Occipital lobe (tissue), 3 donors: ENCODE measurements at places on chromosomes 5 and 9. TPM values are rescaled to one million over a fixed set of nuclear protein-coding genes. Genes with fewer than 3 reads are reported as not detected.

The SAP30L gene
- 25.4 TPM for total RNA-seq

The ARHGEF37 gene
- total RNA-seq = 1.4 TPM

The FGF18 gene
- total RNA-seq = 0.62 TPM

The PCDHGC4 gene
- 91.2 TPM for total RNA-seq

DNA sequence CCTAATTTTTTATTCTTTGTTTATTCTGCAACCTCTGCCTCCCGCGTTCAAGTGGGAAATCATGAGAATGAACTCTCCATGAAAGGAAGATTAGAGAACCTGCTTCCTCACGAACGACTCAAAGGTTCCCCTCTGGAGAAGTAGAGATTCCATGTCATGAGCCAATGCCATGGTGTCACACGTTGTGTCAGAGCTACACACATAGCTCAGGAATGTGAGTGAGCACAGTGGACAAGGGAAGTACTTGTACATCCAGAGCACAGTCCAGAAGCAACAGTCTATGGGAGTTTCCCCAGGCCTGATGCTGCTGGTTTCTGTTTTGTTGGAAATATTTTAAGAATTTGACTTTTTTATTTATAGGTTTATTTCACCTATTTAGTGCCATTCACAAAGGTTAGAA, 26.8 kb upstream of the PPP2CA start:
- DNase-seq = no peak

DNA sequence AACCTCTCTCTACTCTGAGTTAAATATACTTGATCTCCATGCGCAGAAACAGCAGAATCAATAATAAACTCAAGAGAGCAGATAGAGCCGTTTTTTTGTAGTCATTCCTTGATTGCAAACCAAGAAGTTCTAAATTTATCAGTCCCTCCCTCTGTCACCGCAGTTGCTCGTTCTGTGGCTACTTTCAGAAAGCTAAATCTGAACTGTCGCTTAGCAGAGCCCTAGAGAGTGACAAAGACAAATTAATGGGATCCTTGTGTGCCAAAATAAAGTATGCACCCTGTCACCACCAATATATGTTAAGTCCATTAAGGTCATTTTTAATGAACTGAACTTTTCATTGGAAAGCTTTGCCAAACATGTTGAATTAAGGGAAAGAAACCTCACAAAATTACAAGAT, 218.3 kb downstream of the ADAMTSL1 start:
- DNase-seq = no peak

The FRRS1L gene
- 82.2 TPM for total RNA-seq

The POU5F2 gene
- total RNA-seq = 6.9 TPM

The TLX3 gene
- not detected for total RNA-seq

The OLFML2A gene
- total RNA-seq = 2.5 TPM
